Astrocyte (in vitro differentiated cells and primary cell): ENCODE measurements at places on chromosomes 1 and 21.

GRCh38 chr1:16617114-16617631, 3.8 kb upstream of the NBPF1 start:
- DNase-seq: no peak

GRCh38 chr1:145806844-145807243, 17.1 kb downstream of the RNF115 start:
- DNase-seq: no peak

GRCh38 chr1:100377590-100378361, 25.5 kb downstream of the CDC14A start:
- DNase-seq: no peak

DNA sequence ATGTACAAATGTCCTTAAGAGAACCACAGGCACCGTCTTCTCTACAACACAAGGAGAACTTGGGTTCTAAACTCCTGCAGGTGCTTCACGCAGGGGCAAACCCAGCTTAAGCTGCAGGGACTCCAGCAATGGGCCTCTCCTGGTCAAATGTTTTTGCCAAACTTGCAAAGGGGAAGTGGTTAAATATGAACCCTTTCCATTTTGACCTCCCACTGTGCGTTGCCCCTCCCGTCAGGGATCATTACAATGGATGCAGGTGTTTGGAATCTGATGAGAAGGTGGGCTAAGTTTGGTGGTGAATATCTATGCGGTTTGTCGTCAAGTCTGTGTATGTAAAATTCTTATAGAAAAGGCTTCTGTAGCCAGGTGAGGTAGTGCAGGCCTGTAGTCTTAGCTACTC, 29.1 kb upstream of the SLC25A33 start:
- DNase-seq: no peak

DNA sequence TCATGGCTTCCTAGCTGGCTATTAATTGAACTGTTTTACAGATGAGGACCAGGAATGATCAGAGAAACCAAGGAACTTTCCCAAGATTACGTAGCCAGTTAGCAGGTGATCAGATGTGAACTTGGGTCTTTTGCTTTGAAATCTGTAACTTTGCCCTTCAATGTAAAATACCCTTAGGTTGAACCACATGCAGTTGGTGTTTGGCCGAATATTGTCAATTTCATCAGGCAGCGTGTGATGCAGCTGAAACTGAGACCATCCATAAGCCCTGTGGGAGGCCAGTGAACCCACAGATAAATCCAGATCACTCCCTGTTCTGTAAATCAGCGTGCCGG, 150.8 kb downstream of the ETS2 start:
- no peak for DNase-seq

GRCh38 chr1:172653015-172653709, 5.7 kb upstream of the FASLG start:
- no peak for DNase-seq

DNA sequence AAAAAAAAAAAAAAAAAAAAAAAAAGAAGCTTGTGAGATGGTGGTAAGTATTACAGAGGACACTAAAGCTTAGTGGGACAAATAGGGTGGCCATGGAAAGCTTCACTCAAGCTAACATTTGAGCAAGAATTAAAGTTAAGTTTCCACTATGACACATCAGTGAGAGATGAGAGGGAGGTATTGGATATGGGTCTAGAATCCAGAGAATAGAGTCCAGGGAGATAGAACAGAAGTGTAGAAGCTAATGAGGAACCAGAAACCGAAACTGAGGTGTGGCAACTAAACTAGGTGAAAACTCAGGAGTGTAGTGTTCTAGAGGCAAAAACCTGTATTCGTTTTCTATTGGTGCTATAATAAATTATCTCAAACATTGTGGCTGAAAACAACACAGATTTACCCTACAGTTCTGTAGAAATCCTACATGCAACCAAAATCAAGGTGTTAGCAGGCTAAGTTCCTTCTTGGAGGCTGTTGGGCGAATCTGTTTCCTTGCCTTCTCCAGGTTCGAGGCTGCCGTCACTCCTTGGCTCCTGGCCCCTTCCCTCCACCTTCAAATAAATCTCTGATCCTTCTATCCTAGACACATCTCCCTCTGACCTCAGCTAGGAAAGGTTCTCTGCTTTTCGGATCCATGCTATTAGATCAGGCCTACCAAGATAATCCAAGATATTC, 36.2 kb downstream of the PTP4A2 start:
- DNase-seq: no peak

GRCh38 chr1:167081594-167082156, 8.5 kb downstream of the GPA33 start:
- DNase-seq: no peak

- no peak for DNase-seq
Observed at GRCh38 chr1:213783893-213784292, 203.9 kb upstream of the PROX1 start.

- DNase-seq: peak; percentile 100
Observed at GRCh38 chr1:203558064-203558760, 64.3 kb downstream of the OPTC start.

- no peak for DNase-seq
Observed at GRCh38 chr1:90798883-90799282, 81.8 kb upstream of the BARHL2 start.

- DNase-seq: no peak
Observed at GRCh38 chr1:67893126-67893495, 59.8 kb upstream of the GNG12 start.

- DNase-seq: peak; percentile 90
Observed at GRCh38 chr1:186474208-186474607, 13.3 kb upstream of the PDC start.

- DNase-seq: no peak
Observed at GRCh38 chr1:24190983-24191461, 3.9 kb upstream of the IFNLR1 start.

- peak; percentile 96 for DNase-seq
Observed at GRCh38 chr1:7300893-7301663, 470.0 kb upstream of the VAMP3 start.

DNA sequence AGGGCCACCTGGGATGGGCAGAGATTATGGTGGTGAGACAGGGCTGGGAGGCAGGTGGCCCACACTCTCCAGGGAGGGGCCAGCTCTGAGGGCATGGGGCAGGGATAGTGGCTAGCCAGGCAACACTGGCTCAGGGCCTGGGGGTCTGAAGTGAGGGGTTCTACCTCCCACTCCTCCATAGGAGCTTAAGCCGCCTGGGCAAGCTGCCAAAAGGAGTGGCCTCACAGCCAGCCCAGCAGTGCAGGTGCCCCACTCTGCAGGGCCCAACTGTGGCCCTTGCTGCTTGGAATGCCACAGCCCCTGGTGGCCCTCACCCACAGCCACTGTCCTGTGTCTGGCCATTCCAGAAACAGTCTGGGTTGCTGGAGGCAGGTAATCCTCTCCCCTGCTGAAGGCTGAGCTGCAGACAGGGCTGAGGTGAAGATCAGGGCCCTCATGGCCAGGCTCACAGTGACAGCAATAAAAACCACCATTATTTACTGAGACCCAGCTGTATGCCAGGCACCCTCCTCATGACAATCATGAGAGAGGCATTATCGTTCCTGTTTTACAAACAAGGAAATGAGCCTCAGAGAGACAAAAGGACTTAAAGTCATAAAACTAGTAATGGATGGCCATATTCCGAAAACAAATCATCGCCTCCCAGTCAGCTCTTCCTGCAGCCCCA, 31.0 kb downstream of the KIF21B start:
- DNase-seq: no peak

- no peak for DNase-seq
Observed at GRCh38 chr1:183645531-183645930, 7.6 kb downstream of the APOBEC4 start.

DNA sequence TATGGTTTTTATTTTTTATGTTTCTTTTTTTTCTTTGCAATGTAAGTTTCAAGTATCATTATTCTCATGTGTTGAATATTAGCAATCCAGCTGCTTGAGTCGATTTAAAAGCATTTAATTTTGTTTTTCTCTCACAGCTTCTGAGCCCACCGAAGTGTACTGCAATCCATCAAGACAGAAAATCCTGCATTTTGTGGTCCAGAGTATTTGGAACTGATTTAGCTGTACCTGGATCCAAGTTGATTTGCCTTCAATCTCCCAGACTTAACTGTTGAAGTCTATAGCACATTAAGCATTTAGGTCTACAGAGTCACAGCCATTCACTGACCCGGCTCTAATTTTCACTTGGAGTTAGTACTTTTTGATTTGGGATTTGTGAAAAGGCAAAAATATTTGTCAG, 622.9 kb upstream of the ADAMTS5 start:
- DNase-seq: no peak

DNA sequence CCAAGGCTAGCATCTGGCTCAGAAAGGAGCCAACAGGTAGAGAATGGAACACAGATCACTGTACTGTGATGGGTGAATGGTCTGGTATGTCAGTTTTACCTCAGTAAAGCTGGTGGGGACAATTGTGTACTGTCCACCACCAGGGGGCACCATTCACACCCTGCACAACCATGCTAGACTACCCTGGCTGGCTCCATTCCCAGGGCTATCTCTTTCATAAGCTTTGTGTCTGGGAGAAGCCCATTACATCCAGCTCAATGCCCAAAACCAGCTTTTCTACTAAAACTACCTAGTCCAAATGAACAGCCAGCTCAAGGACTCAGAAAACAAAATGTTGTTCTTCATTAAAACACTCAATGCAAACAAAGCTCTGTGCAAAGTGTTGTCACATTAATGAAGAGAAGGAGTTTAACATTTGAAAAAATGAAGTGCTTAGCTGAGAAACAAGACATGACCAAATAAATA, 62.0 kb upstream of the RASAL2 start:
- DNase-seq: peak; percentile 80

DNA sequence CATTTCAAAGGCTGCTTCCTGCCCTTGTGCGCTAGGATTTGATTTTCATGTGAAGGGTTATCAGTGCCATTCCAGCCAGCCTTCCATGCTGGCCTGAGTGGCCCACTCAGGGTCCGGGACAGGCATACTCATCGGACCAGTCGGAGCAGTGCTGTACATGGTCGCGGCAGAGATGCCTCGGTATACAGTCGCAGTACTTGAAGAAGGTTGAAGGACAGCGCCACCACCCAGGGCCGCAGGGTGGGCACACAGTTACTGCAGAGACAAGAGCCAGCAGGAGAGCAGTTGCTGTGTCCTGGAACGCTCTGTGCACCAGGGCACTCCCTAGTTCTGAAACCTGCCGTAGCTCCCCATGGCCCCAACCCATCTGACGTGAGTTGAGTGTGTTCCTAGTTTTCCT, 9.1 kb downstream of the LDLRAD1 start:
- no peak for DNase-seq

DNA sequence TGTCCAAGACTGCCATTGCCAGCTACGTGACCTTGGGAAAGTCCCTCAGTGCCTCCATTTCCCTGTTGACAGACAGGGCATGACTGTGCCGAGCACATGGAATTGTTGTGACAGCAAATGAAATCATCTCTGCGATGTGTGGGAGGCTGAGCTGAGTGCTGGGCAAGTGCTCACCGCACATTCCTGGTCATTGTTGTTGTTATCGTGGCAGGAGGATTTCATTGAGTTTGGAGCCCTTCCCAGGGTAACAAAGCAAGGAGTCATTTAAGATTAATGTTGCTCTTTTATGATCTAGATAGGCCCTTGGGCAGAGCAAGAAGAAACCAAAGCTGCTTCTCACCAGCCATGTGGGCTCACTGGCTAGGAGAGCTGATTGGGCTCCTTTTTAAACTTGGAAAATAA, 39.6 kb upstream of the ITPKB start:
- DNase-seq: peak; percentile 98

GRCh38 chr1:30218438-30218837, 504.9 kb downstream of the MATN1 start:
- no peak for DNase-seq

- DNase-seq: no peak
Observed at GRCh38 chr1:70168283-70168682, 37.1 kb downstream of the LRRC40 start.

GRCh38 chr1:155006601-155007101, 4.0 kb downstream of the ZBTB7B start:
- no peak for DNase-seq

GRCh38 chr1:93503816-93504215, 55.9 kb downstream of the FNBP1L start:
- DNase-seq: no peak

- peak; percentile 29 for DNase-seq
Observed at GRCh38 chr1:116066868-116067565, 44.2 kb upstream of the MAB21L3 start.

- DNase-seq: no peak
Observed at GRCh38 chr1:238944028-238944427, 442.3 kb upstream of the CHRM3 start.

- no peak for DNase-seq
Observed at GRCh38 chr1:234458352-234459017, 20.5 kb downstream of the TARBP1 start.

GRCh38 chr21:36441715-36442114, 38.2 kb downstream of the CLDN14 start:
- DNase-seq: no peak

DNA sequence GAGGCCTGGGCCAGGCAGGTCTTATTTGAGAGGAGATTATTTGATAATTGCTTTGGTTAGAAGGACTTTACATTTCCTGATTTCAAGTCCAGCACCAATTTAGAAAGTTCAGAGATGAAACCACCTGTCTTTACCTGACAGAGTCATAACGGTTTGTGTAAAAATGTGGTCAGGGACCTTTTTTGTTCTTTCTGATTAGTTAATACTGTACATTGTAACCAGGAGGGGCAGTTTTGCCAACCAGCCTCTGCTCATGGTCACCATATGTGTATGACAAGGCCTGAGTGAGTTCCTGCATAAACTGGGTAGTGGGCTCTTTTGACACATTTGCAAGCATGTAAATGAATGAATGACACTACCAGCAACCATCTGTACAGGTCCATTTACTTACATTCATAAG, 55.8 kb downstream of the VANGL1 start:
- DNase-seq: no peak

DNA sequence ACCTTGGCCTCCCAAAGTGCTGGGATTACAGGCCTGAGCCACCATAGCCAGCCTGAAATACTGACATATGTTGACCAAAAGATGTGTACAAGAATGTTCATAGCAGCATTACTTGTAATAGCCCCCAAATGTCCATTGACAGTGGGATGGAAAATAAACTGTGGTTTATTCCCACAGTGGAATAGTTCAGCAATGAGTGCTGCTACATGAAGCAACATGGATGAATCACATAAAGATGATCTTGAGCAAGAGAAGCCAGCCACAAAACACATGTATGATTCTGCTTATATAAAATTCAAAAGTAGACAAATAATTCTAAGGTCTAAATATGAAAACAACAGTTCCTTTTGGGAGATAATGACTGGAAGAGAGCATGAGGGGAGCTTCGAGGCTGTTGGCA, 9.1 kb upstream of the CREG1 start:
- DNase-seq: no peak

DNA sequence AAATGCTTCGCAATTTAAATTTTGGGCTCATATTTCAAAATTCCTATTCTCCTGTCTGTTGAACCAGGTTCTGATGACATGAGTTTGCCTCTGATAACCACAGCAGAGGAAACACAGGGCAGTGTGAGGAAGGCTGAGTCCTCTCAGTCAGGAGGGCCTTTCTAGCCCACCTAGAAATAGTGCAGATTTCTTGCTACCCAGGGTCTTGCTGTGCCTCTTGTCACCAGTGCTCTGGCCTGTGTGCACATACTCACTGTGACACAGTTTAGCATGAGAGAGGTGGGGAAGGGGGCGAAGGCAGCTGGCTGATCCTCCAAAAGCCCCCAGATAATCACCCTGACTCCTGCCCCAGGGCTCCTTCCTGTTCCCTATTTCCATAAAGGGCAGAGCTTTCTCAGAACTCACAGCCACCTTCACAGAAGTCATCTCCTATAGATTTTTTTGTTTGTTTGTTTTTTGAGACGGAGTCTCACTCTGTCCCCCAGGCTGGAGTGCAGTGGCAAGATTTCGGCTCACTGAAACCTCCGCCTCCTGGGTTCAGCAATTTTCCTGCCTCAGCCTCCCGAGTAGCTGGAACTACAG, 23.7 kb downstream of the ERRFI1 start:
- DNase-seq: no peak
